CD4-positive, alpha-beta T cell treated with Interleukin-4 for 1 hour (primary cell): ENCODE measurements at places on chromosomes 3 and 15.

- DNase-seq: no peak
Measured at GRCh38 chr15:81432179-81432578, 58.2 kb upstream of the TMC3 start.

- DNase-seq: no peak
Measured at GRCh38 chr3:124837065-124837464, 50.1 kb downstream of the ITGB5 start.

DNA sequence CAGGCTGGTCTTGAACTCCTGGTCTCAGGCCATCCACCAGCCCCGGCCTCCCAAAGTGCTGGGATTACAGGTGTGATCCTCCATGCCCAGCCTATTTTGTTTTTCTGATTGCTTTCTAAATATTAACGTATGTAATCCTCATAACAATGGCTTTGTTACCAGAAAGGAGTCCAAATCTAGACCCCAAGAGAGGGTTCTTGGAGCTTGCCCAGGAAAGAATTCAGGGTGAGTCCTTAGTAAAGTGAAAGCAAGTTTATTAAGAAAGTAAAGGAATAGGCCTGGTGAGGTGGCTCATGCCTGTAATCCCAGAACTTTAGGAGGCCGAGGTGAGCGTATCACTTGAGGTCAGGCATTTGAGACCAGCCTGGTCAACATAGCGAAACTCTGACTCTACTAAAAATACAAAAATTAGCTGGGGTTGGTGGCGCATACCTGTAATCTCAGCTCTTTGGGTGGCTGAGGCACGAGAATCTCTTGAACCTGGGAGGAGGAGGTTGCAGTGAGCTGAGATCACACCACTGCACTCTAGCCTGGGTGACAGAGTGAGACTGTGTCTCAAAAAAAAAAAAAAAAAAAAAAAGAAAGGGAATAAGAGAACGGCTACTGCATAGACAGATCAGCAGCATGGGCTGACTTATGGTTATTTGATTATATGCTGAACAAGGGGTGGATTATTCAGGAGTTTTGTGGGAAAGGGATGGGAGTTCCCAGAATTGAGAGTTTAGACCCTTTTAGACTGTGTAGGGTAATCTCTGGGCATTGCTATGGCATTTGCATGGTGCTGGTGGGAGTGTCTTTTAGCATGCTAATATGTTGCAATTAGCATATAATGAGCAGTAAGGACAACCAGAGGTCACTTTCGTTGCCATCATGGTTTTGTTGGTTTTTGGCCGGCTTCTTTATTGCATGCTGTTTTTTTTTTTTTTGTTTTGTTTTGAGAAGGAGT is 36.1 kb downstream of the TYRO3 start:
- DNase-seq: no peak

GRCh38 chr3:61809879-61810278 is 248.5 kb downstream of the PTPRG start:
- no peak for DNase-seq

DNA sequence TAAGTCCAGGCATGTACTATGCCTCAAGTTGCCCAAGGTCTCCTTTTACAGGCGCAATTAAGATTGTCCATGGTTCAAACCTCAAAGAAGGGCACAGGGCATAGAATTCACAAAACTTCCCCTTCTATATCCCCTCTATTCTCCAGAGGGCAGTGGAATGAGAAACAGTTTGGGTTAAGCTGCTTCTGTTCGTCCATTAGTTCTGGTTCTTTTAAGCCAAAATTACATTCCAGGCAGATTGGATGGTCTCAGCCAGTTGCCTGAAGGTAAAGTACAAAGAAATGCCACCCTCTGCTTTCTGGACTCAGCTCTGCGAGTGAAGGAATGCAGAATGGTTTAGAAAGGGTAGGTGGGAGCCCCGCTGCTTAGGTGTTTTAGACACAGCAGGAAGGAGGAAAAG is 200.7 kb downstream of the GREM1 start:
- DNase-seq: no peak

- DNase-seq: no peak
Measured at GRCh38 chr3:58003093-58003492, 5.1 kb upstream of the FLNB start.

- no peak for DNase-seq
Measured at GRCh38 chr15:35062738-35063099, 22.4 kb downstream of the NANOGP8 start.

DNA sequence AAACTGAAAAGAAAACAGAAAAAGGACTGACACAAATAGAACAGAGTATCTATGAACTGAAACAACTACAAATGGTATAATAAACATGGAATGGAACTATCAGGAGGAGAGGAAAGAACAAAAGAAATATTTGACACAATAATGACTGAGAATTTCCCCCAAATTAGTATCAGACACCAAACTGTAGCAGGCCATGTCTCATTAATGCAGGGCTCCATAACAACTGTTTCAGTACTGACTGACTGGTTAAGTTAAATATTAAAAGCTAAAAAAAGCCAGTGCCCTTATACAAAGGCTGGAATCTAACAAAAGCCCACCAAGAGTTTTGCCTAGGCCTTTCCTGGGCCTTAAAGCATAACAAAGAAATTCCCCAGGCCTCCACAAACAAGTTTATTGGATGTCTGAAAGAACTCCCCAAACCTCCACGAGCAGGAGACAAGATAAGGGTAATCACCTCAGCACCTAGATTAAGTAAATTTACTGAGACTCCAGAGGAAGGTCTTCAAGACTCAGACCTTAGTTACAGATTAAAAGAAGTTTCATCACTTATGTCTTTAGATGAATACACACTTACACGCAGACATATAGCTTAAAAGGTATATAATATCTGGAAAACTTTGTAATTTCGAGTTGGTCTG is 45.7 kb downstream of the KPNA1 start:
- no peak for DNase-seq

- DNase-seq: no peak
Measured at GRCh38 chr3:14403619-14404155, 1.3 kb downstream of the SLC6A6 start.

- no peak for DNase-seq
Measured at GRCh38 chr3:127851899-127852298, 29.6 kb upstream of the MGLL start.

DNA sequence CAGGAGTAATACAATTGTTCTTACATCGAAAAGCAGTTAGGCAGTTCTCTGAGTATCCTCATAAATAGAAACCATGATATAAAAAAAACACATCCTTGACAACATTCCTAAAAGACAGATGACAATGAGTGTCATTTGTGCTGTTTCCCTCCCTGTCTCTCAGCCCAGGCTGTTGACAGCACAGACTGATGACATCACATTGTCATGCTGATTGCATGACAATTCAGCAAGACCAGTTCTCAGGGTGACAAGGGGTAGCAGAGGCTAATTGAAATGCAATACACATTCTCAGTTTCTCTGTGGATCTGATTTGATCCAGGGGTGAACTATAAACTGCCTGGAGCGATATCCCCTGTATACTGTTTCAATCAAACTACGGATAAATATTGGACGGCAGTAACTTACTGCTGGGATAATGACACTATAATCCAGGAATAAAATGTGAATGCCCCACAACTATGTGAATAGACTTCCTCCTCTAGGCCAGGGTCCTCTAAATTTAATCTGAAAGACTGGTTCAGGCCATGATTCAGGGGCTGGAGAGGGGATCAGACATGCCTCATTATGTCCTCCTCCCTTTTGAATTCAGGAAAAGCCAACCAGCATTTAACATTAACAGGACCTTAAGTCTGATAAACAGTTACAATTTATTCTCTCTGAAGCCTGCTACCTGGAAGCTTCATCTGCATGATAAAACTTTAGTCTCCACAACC is 16.7 kb upstream of the EIF1B start:
- DNase-seq: no peak

DNA sequence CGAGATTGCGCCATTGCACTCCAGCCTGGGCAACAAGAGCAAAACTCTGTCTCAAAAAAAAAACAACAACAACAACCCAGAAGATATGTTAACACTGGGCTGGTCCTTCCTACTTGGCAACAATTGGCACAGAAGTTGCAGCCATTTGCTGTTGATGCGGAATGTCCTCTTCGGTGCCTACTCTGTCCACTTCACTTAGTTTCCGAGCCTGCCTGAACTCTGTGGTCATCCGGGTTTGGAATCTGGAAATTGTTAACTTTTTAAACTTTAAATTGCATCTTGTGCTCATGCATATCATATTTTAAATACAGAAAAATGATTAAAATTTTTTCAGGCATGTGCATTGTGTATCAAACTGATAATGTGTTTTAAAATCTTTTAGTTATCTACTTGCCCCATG is 81.5 kb downstream of the FNDC3B start:
- DNase-seq: no peak

- no peak for DNase-seq
Measured at GRCh38 chr3:135565546-135565945, 400.0 kb upstream of the PPP2R3A start.

DNA sequence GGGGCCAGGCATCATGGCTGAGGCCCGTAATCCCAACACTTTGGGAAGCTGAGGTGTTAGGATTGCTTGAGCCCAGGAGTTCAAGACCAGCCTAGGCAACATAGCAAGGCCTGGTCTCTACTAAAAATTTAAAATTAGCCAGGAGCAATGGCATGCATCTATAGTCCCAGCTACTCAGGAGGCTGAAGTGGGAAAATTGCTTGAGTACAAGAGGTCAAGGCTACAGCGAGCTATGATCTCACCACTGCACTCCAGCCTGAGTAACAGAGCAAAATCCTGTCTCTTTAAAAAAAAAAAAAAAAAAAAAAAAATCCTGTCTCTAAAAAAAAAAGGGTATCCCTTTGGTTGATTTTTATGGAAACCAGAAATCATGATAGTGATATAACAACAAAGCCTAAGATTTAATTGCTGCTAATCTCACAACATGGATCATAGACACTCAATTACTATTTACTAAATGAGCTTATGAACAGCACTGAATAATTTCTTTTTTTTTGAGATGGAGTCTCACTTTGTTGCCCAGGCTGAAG is 12.1 kb downstream of the PCLAF start:
- DNase-seq: no peak

- peak; percentile 79 for DNase-seq
Measured at GRCh38 chr15:75107908-75108838, 84.8 kb downstream of the PPCDC start.

DNA sequence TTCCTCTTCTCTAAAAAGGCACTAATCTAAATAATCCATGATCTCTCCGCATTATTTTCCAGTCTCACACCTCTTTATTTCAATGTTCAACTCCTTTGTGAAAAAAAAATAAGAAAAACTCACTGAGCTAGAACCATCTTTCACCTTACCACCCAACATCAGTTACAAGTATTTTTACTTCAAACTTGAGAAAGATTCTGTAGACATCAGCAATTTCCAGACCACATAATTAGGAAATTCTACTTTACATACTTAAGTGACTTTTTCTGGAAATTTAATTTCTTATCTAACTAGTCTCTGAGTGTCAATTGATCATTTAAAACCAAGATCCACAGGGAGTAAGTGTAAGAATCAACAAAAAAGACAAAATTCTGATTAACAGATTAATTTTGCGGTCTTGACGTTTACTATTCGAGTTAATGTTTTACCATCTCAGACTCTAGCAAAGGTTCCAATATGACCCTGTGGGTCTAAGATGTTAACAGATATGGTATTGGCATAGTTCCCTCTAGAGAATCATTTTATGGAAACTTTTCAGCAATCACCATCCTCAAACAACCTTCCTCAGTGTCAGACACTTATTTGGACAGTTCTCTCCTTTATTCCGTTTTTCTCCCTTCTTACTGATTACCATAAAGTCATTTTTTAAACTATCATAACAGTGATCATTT is 5.1 kb downstream of the ATP13A3 start:
- DNase-seq: no peak

- no peak for DNase-seq
Measured at GRCh38 chr3:168988853-168989252, 674.7 kb downstream of the MECOM start.

GRCh38 chr3:18660059-18660458 is 234.9 kb upstream of the SATB1 start:
- no peak for DNase-seq

DNA sequence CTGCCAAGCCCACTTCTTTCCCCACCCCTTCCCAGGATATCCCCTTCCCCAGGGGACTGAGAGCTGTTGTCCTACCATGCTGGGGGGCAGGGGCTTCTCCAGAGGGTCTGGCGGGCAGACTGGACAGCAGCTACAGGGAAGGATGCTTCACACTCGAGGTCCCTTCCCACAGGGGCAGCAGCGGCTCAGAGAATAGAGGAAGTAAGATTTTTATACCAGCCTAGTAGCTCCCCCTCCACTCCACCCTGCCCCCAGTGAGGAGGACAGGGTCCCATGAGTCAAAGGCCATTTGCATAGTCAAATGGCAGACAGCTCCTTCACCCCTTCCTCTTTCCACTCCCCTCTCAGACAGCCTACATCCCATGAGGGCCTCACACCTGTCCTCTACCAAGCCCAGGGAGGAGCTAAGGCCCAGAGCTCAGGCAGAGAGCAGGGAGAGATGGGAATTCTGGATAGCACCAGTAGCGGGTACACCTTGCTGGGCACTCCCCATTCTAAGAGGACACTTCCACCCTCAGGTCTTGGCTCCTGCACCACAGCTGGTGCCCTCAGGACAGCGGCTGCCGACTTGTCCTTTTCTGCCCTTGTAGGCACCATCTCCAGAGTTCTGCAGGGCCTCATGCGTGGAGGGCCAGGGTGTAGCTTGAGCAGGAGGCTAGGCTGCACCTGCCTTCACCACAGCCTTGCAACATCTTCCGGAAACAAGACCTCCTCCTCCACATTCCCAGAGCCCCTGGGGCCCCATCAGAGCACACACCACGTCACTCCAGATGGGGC is at the start of gene TLR9:
Gene TLR9, minus strand, starts transcription at position 194 of the 777 bp plus-strand sequence. Its CDS starts 116 bp downstream, at position 78.
- peak; percentile 78 for DNase-seq

GRCh38 chr3:71066849-71067261 is 516.7 kb downstream of the FOXP1 start:
- DNase-seq: peak; percentile 55

DNA sequence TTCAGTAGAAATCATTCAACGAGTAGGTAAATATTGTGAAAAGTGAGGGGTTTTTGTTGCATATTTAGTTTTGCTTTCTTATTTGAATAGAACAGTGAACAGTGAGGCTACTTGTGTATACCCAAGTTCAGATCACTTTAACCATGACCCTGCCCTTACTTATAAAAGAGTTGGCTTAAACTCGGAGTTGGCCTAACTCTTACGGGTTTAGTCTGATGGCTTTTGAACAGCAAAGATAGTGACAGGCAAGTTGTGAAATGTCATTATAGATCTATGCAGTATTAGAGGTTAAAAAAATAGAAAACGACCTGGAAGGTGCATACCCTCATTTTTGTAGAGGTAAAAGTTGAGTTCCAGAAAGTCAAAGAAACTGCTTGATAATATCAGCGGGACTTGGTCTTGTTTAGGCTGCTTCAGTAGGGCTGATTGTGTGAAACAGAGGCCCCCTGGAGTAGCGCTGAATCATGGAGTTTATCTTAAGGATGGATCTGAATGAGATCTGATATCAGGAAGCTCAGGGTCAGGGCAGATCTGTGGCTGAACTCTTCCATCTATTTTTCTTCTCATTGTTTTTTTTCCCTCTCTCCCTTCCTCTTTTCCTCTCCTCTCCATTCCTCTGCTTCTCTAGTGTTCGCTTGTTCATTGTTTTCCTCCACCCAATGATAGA is 359.8 kb downstream of the LPP start:
- DNase-seq: no peak

DNA sequence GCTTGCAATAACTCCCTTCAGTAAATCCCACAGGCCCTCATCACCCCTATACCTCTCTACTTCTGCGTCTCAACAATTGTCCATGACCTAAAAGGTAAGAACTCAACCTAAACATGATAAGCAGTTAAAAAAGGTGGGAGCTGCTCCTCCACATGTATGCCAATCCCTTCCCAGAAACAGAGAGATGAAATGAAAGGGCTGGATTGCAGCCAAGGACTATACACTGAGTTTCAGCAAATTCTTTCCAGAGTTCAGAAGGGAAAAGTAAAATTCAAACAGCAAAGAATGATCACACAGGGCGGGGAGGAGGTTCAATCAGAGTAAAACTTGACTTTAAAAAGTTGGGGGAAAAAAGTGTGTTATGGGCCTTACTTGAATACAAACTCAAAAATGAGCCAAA is 27.5 kb downstream of the PLOD2 start:
- no peak for DNase-seq
